ENCODE measurements at places on chromosomes 16 and 17. TPM values are rescaled to one million over a fixed set of nuclear protein-coding genes. Genes with fewer than 3 reads are reported as not detected.

DNA sequence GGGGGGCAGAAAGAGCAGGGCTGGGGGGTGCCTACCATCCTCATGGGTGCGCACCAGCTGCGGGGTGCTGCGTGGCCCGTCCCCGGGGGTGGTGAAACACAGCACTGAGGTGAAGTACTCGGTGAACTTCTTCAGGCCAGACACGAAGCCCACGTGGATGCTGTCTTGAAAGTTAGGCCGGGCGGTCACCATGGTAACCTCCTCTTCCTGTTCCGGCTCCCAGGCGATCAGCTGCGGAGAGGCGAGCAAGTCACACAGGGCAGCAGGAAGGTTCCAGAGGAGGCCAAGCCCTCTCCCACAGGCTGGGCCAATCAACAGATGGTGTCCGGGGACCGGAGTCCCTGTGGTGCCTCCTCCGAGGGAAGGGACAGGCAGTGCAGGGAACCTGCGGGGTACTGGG, 90.1 kb upstream of the CDC42EP4 start:
- peaks cover 9% of the 10 kb centered on the region for H3K27me3 ChIP-seq
- H3K27ac ChIP-seq = no peak overlapping the region
- no peak overlapping the region for H3K4me3 ChIP-seq
- 0 out of 2 replicates have a peak, but pooled peaks cover 5% of the 10 kb centered on the region for H3K4me1 ChIP-seq
- peak; percentile 31 for DNase-seq

DNA sequence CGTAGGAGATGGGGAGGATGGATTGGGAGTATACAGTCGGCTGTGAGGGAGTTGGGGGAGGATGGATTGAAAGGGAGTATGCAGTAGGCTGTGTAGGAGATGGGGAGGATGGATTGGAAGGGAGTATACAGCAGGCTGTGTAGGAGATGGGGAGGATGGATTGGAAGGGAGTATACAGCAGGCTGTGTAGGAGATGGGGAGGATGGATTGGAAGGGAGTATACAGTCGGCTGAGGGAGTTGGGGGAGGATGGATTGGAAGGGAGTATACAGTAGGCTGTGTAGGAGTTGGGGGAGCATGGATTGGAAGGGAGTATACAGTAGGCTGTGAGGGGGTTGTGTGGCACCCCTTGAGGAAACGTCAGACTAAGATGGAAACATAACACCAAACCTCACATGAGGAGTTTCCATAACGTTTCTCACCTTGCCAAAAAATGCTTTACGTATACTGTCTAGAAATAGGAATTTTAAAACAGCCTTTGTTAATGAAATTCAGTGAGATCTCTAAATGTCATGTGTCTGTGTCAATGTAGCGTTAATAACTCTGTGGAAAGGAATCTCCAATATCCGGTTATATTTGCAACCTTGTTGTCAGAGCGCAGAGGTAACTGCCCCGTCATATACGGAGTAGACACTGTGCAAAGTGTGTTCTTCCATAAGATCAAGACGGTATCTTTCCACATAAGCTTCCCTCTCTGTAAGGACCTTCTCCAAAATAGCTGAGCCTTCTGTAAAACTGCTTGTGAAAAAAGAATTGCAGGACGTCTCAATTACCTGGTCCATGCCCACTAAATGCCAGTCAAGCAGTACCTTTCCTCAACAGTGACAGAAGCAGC, 6.3 kb upstream of the VPS53 start:
- no peaks in the 10 kb centered on the region for H3K27me3 ChIP-seq
- no peak for DNase-seq
- no peak overlapping the region for H3K4me3 ChIP-seq
- peaks cover 23% of the 10 kb centered on the region for H3K4me1 ChIP-seq
- no peaks in the 10 kb centered on the region for H3K36me3 ChIP-seq

DNA sequence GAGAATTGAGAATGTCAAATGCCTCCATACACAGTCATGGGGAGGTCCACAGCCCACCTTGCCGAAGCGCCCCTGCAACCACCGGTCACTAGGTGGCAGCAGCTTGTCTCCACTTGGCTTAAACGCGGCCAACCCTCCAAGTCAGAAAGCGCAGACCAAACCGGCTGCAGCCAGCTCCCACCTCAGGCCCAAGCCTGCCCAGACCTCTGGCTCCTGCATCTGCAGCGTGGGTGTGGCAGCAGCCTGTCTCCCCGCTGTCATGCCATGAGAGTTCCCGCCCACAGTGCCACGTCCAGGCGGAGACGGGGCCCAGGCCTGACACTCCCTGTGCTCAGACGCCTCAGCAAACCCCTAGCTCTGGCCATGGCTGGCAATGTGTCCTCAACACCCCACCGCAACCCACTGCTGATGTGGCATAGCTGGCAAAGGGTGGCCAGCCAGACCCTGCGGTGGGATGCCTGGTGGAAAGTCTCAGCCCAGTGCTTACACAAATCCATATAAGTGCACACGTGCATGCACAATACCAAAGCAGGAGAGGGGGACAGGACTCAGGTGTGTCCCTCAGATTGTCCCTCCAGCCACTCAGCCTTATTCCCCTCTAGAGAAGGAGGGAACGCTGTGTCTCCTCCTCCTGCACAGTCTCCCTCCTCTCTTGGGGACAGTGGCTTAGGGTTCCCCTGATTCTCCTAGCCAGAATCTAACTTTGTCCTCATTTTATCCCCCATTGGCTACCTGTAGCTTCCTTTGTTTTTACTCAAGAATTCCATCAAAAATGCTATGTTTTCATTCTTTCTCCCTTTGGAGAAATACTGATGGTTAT, 10.9 kb downstream of the COPZ2 start:
- H3K4me1 ChIP-seq = peaks cover 41% of the 10 kb centered on the region
- H3K27me3 ChIP-seq = peaks cover 24% of the 10 kb centered on the region
- no peak overlapping the region for H3K4me3 ChIP-seq
- H3K36me3 ChIP-seq = no peaks in the 10 kb centered on the region
- no peak overlapping the region for H3K27ac ChIP-seq

The RUNDC3A gene
- not detected for total RNA-seq

The B4GALNT2 gene
- not detected for total RNA-seq

The ZNF646 gene
- 7.8 TPM for total RNA-seq

Measured in HepG2 (cell line).